ENCODE measurements at places on chromosomes 13 and 19.

DNA sequence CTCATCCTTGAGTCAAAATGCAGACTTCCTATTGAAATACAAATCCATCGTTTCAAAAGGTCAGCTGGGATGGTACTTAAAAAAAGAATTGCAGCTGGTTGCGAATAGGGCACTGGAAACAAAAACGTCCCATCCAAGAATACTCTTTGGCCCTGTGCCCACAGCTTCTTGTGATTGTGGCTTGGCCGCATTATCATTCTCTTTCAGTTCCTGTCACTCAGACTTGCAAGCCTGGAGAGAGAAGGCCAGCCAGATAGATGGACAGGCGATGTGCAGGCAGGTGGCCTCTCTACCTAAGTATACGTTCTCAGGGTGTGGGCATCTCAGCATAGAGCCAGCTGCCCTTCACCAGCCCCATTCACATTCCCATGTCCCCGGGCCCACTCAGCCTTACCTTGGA, 208.5 kb upstream of the ZNF536 start:
- DNase-seq = no peak

DNA sequence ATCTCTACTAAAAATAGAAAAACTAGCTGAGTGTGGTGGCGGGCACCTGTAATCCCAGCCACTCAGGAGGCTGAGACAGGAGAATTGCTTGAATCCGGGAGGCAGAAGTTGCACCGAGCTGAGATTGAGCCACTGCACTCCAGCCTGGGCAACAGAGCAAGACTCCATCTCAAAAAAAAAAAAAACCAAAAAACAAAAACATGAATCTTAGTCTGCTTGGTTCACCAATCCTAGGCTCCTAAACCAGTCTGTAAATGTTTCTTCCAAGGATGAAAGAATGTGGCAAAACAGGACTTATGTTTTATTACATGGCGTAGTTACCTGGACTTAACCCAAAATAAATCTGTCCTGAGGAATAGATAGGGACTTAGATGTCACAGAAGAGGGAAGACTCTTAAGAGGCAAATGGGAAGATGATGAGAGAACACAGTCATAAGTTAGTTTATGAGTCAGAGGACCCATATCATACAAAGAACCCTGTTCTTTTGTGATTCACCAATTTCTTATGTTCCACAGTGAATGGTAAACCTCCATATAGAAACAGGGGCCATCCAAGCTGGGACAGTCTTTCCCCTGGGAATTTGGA, 6.9 kb upstream of the FBXL3 start:
- DNase-seq = no peak

DNA sequence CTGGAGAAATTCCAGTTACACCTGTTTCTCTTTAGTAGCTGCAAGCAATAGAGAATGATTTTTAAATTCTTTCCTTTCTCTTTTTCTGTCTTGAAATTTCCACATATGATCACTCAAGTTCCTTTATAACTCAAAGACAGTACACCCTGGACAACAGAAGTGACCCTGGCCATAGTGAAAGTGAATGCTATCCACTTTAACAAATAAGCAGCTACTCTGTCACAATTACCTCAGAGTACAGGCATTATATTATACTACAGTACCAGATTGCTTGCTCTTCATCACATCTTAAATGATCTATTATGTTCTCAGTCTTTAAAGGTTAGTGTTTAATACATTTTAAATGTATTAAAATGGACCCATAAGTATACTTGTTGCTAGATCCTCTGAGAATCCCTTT, 136.2 kb downstream of the KLF12 start:
- DNase-seq = no peak

- DNase-seq = no peak
Observed at GRCh38 chr13:68234274-68234673, 1004.1 kb upstream of the PCDH9 start.

DNA sequence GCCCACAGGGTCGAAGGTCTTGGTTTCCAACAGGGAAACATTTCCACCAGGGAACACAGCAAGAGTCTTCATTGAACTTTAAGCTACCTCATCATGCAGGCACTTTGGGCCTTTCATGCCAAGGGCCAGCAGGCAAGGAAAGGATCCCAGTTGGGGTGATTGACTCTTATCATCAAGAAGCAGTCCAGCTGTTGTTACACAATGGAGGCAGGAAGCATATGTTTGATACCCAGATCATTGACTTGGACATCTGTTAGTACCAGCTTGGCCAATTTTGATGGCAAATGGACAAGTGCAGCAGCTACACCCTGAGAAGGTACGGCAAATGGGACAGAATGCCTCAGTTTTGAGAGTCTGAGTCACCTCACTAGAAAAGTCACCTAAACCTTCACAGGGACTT, 10.9 kb upstream of the RCBTB1 start:
- DNase-seq = no peak

- no peak for DNase-seq
Observed at GRCh38 chr19:53102756-53103233, 427 bp downstream of the ZNF160 start.

DNA sequence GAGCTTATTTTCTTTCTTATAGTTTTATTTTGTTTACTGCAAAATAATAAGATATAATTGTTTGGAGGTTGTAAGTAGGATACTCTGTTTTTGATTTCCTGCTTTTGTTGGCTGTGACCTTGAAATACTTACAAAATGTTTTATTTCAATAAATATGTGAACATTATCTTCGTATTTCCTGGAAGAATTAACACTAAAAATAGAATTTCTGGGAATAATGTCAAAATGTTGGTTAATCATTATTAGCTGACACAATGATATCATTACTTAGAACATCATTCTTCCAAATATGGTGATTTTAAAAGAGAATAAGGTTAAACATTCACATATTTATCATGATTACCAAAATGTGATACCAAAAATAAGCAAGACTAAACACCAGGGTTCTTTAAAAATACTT, 1148.6 kb upstream of the PRR20A start:
- DNase-seq = no peak

- DNase-seq = peak; percentile 71
Observed at GRCh38 chr13:90867336-90867683, 480.2 kb upstream of the MIR17HG start.

DNA sequence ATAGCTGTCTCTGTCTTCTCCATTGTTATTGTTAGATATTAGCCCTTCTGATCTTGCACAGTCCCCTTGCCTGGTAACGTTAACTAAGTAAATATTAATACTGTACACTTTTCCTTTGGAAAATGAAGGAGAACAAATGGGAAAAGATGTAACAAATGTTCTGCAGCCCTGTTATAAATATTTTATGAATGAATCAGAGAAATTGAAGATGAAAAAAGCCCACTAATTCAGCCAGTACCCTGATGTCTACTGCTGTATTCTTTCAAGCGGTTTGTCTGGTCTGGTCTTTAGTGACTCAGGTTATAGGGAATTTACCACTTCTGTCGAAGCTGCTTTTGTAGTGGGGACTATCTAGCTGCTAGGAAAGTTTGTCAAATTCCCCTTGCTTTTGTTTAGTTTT, 121.0 kb downstream of the COG6 start:
- DNase-seq = no peak

DNA sequence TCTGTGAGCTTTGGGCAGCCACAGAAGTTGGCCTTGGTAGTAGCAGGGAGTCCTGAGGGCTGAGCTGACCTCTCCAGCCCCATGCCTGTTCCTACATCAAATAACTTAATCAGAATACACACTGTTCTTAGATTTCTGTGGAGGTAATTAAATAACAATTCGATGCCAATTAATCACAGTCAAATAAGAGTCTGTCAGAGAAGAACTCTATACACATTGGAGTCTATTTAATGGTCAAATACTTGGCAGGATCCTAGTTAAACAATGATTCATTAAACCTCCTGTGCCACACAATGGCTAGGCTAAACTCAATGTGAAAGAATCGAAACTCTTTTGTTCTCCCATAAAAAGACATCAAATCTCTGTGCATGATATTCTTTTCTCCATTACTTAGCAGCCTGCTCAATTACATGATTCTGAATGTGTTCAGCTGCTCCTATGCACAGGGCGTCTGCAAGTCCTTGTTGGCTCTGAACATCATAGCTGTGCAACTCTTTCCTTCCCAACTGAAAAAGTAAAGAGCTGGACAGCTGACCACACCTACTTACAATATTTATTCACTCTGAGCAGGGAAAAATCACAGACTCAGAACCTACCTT, 173.1 kb downstream of the ABCC4 start:
- peak; percentile 54 for DNase-seq

DNA sequence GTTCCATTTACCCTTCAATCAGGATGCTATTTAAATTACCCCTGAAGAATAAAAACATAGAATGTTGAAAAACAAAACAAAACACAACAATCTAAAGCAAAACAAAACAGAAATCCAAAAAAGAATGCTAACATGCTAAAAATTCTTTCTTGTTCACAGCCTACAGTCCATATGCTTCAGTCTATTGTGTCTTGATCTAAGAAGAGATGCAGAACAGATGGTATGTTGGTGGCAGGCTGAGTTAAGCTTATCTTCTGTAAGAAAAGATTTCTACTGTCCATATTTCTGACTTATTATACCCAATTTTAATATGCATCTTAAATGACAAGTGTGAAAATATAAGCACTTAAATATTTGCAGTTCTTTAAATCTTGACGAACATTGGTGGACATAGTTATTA, 356.1 kb upstream of the SLITRK1 start:
- no peak for DNase-seq

DNA sequence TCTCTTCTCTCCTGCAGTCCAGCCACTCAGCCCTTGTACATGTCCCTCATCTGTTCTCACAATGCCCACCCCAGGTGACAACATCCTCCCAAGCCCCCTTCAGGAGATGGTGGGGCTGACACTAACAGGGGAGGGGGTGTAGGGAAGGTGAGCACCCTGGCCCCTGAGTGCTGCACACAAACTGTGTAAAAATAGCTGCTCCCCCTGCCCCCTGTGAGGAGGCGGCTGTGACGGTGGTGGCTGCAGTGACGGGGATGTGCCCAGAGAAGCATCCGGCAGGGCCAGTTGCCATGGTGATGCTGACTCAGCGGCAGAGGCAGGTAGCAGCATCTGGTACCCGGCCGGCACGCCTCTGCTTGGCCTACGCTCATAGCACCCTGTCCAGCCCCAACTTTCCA, 13.0 kb upstream of the JUND start:
- peak; percentile 37 for DNase-seq

DNA sequence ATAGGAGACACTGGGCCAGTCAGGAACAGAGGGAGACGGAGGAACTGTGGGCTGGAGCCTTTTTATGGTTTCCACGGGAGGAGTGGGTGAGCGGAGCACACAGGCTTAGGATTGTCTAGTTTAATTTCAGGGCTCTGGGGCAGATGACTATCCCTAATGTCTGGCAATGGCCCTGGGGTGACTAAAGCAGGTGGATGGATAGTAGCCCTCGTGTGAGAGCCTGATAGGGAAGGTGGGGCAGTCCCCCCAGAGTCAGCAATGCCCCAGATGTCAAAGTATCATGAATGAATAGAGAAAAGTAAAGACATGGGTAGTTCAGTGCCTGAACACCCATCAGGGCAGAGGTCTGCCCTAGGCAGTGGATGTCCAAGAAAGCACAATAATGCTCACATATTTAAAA, 94.2 kb downstream of the ZDHHC20 start:
- no peak for DNase-seq

DNA sequence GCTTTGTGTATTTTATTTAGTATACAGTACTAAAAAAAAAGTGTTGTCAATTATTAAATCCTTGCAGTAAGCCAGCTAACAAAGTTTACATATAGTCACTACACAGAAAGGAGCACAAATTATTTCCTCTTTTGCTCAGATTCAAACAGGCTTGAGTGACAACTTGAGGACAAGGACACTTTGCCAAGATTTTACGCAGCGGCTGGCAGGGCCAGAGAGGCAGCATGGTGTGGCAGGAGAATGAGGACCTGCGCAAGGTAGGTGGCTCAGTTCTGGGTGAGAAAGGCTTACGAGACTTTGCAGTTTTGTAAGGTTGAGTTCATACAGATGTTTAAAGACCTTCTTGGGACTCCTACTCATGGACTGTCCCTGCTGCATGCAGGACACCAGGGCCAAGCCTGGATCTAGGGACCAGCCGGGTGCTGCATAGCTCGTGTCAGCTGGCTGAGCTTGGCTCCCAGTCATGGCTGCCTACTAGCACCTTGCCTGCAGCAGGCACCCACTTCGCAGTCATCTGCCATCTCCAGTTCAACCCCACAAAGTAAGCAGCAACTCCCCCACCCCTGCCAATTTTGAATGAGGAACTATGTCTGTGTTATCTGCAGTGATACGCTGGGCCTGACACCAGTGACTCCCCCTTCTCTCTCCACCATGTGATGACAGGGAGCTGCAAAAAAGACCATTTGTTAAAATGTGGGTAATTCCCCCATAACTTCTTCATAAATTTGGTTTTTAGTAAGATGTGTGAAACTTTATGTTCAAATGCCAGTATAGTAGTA, 3.7 kb upstream of the TUBA3C start:
- DNase-seq = no peak

- DNase-seq = peak; percentile 2
Observed at GRCh38 chr19:21202865-21203494, 61.1 kb downstream of the ZNF431 start.

- DNase-seq = no peak
Observed at GRCh38 chr13:87778128-87778527, 107.0 kb downstream of the SLITRK5 start.

GRCh38 chr19:1577090-1577928, 9.2 kb upstream of the MEX3D start:
- no peak for DNase-seq

DNA sequence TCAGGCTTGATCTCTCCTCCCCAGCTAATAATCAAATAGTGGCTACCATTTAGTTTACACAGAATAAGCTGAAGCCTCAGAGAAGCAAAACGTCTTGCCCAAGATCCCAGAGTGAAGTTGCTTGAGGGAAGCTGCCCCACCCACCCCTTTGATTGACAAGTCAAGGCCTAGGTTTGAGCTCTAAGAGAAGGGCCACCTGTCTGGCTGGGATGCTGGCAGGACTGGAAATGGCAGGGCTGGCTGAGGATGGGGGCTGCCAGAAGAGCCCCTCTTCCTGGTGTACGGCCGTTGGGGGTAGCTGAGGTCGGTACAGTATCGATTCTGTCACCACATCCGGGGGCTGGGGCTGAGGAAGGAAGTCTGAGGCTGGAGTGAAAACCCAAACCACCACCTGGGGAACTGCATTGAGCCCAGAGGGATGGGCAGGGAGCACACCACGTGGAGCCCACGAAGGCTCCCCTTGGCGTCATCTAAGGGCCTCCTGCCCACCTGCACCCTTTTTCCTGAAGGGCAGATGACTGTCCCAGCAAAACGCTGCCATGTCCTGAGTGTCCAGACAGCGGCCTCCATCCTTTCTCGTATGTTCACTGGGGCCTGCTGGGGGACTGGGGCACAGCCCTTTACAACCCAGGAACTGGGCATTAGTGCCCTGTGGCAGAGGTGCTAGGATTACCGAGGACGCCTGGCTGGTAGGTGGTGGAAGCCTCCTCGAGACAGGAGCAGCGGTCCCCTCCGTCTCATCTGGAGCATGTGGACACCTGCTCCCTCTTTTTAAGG, 1.4 kb upstream of the PRKD2 start:
- DNase-seq = no peak

DNA sequence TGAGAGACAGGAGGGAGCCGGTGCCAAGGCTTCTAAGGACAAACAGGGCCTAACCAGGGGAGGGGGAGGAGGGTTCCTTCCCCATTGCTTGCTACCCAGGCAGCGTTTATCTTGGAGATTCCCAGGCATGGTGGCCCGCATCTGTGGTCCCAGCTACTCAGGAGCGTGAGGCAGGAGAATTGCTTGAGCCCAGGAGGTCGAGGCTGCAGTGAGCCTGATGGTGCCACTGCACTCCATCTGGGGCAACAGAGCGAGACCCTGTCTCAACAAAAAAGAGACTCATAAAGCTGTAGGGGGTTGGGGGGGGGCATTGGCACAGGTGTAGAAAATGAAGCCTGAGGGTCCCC, 11.4 kb downstream of the TIMM13 start:
- DNase-seq = no peak
